ENCODE measurements at places on chromosomes 11 and 22.

DNA sequence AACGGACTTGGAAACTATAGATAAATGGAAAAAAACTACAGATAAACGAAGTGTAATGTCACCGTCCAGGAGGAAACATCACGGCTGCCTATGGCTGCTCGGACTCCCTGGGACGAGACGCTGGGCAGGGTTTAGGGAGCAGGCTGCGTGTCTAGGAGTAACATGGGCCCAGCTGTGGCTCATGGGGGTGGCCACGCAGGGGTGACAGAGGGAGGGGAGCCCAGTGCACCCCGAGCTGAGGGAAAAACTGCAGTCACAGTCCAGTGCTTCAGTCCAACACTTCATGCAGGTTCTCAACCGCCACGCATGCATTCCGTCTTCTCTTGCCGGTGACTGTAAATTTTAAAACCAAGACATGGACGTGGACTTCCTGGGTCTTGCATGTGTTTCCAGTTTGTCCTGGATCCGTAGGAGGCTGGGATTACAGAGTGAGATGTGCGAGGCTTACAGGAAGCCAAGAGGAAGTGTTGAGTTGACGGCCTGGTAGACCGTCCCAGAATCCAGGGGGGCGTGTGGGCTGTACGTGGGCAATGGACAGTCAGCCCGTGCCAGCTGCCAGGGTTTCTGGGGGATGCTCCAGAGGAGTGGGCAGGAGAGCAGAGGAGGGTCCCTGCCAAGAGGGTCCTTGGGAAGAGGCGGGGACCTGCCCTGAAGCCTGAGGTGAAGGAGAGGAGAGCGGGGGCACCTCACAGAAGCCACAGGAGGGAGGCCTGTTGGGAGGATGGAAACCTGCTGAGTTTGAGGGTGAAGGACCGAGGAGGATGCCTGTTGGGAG, 691.4 kb downstream of the BRD1 start:
- no peak for DNase-seq

- no peak for DNase-seq
Observed at GRCh38 chr22:41995211-41995610, 3.4 kb upstream of the WBP2NL start.

DNA sequence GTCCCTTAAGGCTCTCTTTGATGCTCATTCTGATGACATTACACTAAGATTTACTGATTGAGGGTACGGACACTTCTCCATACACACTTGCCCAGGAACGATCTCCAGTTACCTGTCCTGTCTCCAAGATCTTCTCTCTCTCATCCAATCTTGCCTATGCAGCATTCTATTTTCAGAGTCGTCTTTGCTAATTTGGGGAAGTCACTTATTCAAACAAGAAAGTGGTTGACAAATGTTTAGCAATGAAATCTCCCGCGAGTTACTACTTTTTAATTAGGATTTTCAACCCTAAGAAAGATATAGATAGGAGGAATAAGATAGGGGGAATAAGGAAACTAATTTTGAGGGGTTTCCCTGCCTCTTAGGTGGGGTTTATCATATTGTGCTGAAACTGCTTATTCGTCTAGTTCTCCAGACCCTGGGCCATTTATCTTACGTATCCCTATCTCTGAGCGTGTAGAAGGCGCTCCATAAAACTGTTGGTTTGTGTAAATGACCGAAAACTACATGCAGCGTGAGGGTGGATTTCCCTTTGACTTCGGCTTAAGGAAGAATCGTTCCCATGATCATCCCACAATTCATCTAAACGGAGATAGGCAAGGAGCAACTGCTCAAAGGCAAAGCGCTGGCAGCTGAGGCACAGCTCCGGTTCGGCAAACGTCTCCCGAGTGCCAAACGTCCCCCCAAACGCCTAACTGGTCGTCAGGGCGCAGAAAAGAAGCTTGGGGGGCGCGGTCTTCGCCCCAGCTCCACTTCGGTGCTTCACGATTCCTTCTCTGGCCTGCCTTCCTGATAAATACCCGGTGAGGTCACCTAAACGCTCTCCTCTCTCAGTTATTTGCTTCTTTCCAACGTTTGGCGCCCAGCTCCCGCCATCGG, 804 bp downstream of the APIP start:
- no peak for DNase-seq

DNA sequence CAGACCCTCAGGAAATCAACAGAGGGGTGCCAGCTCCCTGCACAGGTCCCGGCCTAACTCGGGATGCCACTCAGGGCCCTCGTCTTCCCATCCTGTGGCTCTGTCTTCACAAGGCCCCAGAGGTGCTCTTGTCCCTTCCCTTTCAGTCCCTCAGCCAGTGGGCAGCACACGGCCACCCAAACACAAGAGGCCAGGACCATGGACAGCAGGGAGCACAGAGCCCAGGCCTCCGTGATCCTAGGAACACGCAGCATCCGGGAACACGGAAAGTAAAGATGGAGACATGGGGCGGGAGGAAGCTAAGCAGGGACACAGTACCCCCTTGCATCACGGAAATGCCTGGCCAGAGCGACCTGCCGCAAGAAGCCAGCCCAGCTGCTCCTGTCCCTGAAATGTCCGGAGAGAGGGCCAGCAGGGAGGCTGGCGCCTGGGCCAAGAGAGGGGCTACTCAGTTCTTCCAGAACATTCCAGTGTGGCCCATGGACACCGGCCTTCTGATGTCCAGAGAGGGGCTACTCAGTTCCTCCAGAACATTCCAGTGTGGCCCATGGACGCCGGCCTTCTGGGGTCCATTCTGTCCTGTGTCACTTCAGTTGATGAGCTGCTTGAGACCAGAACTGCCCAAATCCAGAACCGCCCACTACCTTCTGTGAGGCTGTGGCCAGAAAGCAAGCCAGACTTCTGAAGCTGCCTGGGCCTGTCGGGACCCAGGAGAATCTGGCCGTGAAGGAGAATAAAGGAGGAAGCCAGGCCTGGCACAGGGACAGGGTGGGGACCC, 274.0 kb downstream of the BRD1 start:
- DNase-seq: no peak

DNA sequence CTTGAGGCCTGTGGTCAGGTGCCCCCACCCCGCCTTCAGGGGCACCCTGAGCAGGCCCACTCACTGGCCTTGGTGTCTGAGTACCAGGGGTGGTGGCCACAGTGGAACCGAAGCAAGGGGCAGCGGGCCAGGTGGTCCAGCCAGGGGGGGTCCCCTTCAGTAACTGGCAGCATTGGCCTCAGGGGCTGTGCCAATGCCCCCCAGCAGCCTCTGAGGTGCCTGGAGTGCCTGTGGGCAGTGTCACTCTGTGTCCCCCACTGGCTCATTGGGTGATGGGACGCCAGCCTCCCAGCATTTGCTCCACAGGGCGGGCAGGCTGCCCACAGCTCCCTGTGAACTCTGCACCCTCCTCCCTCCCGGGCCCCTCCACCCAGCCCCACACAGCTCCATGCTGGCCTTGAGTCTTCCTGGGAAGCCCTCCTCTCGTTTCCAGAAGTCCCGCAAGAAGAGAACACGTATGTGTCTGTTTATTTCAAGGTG, 29.5 kb upstream of the CARS1 start:
- no peak for DNase-seq

GRCh38 chr11:116658876-116659535, 113.8 kb downstream of the BUD13 start:
- DNase-seq: no peak

- peak; percentile 45 for DNase-seq
Observed at GRCh38 chr11:47523490-47524225, 29.3 kb downstream of the CELF1 start.

DNA sequence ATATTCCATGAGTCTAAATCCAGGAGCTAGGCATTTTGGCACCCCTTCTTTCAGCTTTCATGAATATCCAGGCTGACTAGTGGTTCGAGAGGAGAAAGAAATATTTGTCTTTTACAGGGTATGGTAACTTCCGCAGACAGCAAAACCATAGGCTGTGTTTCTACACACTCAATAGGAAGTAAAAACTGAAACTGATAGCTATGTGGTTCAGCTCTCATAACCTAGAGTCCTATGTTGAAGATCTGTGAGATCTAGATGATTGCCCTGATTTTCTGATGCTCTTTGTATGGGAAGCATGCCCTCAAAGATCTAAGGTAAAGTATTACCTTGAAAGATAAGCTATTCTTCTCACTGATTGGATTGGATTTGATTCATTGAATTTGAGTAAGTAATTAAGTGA, 118.3 kb downstream of the CD44 start:
- DNase-seq: peak; percentile 48

DNA sequence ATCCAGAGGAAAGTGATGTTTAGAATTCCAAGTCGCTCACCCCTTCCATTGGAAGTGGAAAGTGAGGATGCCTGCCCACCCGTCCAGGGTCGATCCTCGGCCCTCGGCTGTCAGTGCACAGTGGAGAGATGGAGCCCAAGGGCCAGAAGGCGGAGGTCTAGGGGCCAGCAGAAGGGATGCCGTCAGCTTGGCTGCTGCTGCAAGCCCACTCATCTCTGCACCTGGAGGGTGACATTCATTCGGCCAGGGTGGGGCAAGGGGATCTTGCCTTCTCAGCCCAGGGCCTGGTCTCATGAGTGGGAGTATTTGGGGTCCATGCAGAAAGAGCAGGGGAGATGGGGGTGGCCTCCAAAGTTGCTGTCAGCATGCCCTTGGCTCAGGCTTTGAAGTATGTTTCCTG, 30.7 kb downstream of the LINC01488 start:
- no peak for DNase-seq

- no peak for DNase-seq
Observed at GRCh38 chr11:118799372-118799771, 8.4 kb upstream of the DDX6 start.

DNA sequence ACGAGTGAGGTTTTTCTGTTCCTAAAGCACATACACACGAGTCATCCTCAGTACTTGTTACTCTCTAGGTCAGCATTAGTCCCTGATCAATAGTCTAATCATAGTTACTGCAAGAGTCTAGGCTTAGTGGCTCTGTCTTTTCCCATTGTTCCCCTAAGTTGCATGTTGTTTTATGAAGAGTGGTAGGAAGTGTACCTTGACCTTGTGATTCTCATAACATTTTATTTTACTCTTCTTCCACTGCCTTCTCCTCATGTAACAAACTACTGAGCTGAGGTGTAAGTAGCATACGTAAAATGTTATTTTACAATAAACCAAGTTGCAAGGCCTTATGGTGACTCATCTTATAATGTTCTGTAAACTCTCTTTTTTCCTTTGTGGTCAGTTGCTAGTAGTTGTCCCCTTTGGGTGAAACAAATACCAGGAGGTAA, 15.0 kb downstream of the METTL15 start:
- DNase-seq: no peak

DNA sequence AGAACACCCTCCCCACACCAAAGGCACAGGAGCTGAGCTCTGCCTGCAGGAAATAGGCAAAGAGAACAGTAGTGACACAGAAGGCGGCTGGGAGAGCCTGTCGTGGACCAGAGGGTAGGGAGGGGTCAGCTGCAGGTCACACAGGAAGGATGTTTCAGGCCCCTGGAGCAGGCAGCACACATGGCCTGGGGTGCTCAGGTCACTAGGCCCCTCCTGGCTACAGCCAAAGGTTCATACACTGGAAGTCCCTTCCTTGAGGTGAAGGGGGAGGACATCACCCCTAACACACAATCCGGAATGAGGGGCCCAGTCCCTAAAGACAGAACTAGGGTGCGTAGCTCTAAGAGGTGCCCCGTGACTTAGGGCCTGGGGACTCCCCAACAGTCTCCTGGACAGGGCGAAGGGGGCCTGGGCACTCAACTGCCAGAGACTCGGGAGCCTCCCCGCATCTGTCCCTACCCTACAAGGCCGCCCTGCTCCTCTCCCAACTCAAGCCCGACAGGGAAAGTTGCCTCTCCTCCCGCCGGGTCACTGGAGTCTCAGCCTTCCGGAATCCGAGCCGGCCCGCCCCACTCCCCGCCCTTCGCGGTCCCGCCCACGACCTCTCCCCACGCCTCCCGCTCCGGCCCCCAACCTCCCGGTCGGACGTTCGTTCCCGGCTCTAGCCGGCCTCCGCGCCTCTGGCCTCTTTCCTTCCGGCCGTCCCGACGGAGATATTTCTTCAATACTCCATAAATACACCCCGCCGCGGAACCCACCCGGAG, at the start of gene CYB5R2:
Gene CYB5R2, minus strand, starts transcription at position 541 of the 764 bp plus-strand sequence. CDS start 675 bp downstream, outside the sequence.
- DNase-seq: no peak

Measured in CD4-positive, alpha-beta T cell treated with Interleukin-6 at 100 ng/mL for 8 hours (primary cell).